ENCODE measurements at places on chromosomes 6 and 20.
A peak's percentile ranks its signal among the peaks of the same experiment; 100 is the strongest.

DNA sequence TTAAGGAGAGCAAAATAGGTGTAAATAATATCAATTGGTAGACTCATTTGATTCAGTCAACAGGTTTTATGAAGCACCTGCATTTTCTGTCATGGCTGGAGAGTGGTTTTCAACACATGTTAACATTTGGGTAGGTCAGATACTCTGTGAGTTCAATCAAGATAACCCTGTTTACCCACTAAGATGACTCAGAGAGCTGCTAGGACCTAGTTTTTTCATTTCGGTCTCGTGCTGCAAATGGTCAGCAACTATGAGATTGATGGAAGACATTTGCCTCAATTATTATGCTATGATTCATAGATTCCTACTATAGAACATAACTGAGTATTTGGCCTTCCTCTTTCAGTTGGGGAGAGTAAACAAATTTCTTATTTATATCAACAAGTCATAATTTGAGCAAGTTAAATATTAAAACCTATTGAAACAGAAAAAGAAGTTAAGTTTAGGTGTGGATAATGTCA, 391.4 kb upstream of the CITED2 start:
- DNase-seq, result no peak

- DNase-seq, result no peak
These were observed 295.0 kb upstream of the PRDM1 start for GRCh38 chr6:105791179-105791578.

- no peak for DNase-seq
These were observed 14.5 kb upstream of the PCMTD2 start for GRCh38 chr20:64241061-64241460.

DNA sequence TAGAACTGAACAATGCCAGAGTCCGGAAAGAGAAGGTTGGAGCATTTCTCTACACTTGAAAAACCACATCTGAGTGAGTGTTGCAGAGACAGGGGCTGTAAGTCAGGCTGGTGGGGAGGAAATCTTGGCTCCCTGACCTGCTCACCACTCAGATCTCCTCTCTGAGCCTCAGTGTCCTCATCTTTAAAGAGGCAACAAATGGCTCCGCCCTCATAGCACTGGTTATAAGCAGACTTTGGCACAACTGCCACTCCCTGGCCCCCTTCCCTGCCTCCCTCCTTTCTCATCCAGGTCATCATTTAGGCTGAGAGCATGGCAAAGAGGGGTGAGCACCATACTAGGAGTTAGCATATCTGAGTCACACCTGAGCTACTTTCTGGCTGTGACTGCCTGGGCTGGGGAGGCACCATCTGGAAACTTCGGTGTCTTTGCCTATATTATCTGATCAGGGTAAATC, 10.6 kb downstream of the SIRPG start:
- no peak for DNase-seq

- no peak for DNase-seq
These were observed 1.7 kb upstream of the ADGRF5 start for GRCh38 chr6:46923476-46923875.

DNA sequence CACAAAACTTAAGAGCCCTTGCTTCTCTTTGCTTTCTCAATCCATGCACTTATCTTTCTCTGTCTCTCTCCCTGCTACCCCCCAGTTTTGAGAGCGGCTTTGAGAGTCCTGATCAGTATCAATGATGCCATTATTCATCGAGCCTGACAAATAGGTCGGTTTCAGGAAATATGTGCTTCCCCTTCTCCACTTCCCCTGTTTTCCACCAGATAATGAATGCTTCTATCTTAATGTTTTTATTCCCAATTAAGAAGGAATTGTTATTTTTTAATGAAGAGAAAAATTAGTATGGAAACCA, 117.7 kb downstream of the KIF13A start:
- DNase-seq, result no peak

DNA sequence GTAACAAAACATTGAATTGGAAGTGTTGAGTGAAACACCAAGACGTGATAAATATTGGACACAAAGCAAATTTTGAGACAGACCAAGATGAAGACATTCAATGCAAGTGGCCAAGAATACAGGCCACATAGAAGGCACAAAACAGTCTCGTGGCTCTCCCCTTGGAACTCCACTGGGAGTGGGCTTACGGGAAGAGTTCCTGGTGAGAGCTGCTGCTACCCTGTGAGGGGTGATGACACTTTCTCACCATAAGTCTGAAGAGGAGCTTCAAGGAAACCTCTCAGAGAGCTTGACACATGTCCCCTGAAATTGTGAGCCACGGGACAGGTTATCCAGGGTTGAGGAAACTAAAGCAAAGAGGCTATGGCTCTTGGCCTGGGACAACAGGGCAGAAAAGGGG, 48.6 kb upstream of the SLC22A16 start:
- DNase-seq, result no peak

DNA sequence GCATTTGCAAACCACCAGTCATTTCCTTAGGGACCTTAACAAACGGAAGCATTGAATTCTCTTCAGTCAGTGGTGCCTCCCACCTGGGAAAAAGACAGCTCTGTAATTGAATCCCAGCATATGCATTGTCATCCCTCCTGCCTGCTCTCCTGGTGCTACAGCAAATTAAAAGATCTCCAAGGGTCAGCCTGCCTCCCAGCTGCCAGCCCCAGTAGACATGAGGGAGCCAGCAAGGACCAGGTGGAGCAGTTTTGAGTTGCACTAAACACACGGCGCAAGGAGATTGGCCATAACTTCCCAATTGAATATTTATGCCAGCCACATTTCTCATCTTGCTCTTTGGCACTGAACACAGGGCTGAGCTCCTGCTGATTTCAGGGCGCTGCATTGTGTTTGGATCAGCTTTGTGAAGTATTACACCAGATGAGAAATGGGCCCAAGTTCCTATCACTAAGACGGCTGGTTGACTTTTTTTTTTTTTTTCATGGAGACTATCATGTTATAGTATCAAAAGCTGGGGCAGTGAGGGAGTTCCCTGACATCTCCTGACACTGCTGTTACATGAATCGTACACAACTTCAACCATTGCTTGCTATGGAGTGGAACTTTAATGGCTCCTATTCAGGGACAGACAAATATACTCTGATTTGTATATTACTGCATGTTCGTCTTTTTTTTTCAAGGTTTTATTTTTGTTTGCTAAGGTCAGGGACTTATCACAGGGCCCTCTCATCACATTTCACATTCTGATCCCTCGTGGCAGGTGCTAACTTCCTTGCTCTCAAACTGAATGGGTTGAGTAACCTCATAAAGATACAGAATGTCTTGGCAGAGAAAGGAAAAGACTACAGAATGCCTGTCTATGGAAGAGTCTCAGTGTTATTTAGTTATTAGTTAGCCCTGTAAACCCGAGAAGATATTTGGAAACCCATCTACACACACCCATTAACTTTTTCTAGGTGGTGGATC, 191.1 kb downstream of the EYA4 start:
- peak; percentile 27 for DNase-seq

- DNase-seq, result no peak
These were observed 41.7 kb upstream of the EMILIN3 start for GRCh38 chr20:41408156-41408794.

- DNase-seq, result no peak
These were observed 84.6 kb upstream of the F13A1 start for GRCh38 chr6:6405031-6405430.

DNA sequence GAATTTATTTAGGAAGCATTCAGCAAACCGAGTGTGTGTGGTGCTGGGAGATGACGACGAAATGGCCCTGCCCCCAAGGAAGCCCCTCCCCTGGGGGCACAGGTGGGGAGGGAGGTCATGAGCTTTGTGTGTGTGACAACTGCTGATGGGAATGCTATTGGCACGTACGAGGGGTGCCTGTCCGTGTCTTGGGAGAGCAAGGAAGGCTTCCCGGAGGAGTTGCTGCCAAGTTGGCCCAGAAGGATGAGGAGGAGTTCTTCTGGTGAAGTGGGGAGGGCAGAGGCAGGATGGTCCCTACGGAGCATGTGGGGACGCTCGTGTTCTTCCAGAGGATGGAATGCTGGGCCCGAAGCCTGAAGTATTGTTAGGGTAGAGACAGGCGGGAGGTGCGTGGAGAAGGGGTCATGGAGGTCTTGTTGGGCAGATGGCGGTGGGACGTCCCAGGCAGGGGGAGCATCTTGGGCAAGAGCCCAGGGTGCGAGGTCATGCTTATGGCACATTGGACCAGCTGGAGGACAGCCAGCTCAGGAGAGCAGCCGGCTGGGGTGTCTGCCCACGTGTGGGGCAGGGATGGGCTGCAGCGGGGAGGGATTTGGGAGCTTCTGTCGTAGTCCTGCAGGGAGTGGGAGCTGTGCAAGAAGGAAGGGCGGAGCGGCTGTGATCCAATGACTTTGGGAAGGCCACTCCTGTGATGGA, 46.1 kb downstream of the SYNJ2 start:
- DNase-seq, result no peak

GRCh38 chr20:10543480-10543879, 108.4 kb downstream of the SLX4IP start:
- no peak for DNase-seq

GRCh38 chr6:8383584-8383983, 51.8 kb downstream of the SLC35B3 start:
- DNase-seq, result peak; percentile 27

GRCh38 chr6:113529196-113529595, 327.9 kb upstream of the MARCKS start:
- no peak for DNase-seq

GRCh38 chr6:135030532-135031178, 24.0 kb downstream of the HBS1L start:
- no peak for DNase-seq

DNA sequence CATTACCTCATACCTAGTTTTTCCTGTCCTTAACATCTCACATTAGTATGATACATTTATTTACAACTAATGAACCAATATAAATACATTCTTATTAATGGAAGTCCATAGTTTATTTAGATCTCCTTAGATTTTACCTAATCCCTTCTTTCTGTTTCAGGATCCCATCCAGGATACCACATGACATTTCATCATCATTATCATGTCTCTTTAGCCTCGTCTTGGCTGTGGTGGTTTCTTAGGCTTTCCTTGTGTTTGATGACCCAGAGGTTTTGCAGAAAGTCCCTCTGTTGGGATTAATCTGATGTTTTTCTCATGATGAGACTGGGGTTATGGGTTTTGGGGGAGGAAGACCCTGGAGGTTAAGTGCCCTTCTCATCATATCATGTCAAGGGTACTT, 89.3 kb upstream of the IYD start:
- no peak for DNase-seq

DNA sequence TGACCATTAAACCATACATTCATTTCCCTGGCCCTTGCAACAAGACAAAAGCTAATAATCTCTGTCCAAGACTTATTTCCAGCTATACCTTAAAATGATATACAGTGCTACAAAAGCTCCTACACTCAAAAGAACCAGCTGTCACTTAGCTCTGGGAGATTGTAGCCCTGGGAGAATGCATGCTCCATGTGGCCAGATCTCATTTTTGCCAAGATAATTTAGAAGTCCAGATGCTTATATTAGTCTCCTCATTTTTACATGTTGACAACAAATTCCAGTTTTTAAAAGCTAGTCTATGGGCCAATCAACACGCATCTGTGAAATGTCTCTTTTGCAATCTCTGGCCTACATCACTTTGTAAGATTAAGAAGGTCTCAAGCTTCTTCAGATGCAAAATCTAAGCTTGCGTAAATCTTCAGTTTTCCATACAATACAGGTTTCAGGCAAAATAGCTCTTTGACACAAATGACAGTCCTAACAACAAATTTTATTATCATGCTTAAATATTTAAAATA, 27.1 kb downstream of the TASP1 start:
- DNase-seq, result no peak

GRCh38 chr20:15564981-15565380, 1008.3 kb downstream of the KIF16B start:
- no peak for DNase-seq

DNA sequence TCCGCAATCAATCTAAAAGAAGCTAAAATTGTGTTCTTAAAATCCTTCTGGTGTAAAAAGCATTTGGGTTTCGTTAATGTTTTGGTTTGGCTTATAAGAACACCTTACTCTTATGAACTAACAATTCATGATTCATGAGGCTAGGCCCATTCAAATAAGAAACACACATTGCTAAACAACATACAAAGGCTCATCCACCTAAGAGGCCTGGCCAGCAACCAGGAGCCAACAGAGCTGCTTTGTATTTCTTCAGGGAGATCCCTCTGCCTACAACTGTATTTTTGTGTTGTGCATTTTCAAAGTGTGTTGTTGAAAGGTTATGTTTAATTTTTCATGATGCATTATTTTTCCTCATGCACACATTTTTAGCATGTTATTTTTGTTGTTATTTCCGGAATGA, 98.6 kb downstream of the PTPRK start:
- no peak for DNase-seq

- no peak for DNase-seq
These were observed 6.3 kb upstream of the MROH8 start for GRCh38 chr20:37185686-37186085.

DNA sequence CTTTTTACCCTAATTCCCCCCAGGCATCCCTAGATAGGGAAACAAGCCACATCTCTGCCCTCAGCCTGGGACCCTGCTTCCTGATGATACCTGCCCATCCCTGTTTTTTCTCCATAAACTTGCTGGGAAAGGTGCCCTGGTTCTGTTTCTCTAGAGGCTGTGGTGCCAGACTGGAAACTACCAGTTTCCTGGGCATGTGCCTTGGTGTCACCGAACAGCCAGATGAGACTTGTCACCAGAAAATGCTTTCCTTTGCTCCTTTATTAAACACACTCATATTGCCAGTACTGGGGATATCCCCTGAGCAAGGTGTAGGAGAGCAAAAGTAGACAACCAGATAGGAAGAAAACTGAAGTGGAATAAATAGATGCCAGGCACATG, 16.8 kb downstream of the SRSF3 start:
- no peak for DNase-seq

DNA sequence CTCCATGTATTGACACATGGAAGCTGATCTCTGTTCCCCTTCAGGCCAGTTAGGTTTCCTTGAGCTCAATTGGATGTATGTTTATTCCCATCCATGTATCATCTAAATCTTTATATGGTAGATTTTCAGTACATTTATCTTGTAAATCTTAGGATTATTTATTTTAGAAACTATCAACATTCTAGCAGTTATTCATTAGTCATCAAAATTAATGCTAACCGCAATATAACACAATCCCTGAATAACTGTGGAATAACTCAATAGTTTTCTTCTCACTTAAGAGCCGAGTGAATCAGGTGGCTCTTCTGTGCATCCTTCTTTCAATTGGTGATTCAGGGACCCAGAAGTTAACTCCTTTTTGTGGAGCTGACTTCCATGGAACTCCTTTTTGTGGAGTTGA, 15.5 kb upstream of the TBX18 start:
- no peak for DNase-seq

DNA sequence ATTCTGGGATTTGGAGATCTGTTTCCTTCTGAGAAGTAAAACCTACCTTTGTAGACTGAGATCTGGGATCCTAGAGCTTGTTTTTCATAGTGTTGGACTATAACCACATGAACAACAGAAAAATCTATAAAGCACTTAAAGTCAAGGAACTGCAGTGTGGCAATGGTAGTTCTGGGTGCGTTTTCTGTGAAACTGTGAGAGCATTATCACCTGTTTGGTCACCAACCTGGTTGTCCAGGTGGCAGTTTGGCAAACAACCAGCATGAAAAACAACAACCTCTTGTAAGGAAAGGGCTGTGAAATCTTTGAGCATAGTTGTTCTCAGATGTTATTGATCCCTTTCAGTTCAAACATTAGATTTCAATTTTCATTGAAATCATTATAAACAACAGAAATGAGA, 215.8 kb upstream of the CITED2 start:
- DNase-seq, result no peak

Data from iPS DF 6.9 (cell line).